ENCODE measurements at places on chromosomes 3 and 15. TPM values are rescaled to one million over a fixed set of nuclear protein-coding genes. Genes with fewer than 3 reads are reported as not detected.

Gene SLC22A13
- total RNA-seq: 0.44 TPM

Gene GPR156
- not detected for total RNA-seq

Gene PP2D1
- not detected for total RNA-seq

Gene GPR27
- total RNA-seq: 2.6 TPM

Gene GOLGA8N
- 0.82 TPM for total RNA-seq

Gene SECISBP2L
- 28.1 TPM for total RNA-seq
